ENCODE measurements at places on chromosomes 3 and 15.
A peak's percentile ranks its signal among the peaks of the same experiment; 100 is the strongest.

- peak; percentile 78 for DNase-seq
These were observed 41.7 kb downstream of the SNX4 start for GRCh38 chr3:125478326-125478725.

GRCh38 chr3:134696155-134696554 lies 45.3 kb upstream of the KY start:
- no peak for DNase-seq

GRCh38 chr3:66153481-66154443 lies 67.0 kb upstream of the SLC25A26 start:
- no peak for DNase-seq

- no peak for DNase-seq
These were observed 96.3 kb downstream of the STT3B start for GRCh38 chr3:31629054-31629453.

- peak; percentile 88 for DNase-seq
These were observed 183.6 kb downstream of the PEX5L start for GRCh38 chr3:179853176-179853575.

- no peak for DNase-seq
These were observed 20.5 kb downstream of the GALK2 start for GRCh38 chr15:49190586-49190985.

DNA sequence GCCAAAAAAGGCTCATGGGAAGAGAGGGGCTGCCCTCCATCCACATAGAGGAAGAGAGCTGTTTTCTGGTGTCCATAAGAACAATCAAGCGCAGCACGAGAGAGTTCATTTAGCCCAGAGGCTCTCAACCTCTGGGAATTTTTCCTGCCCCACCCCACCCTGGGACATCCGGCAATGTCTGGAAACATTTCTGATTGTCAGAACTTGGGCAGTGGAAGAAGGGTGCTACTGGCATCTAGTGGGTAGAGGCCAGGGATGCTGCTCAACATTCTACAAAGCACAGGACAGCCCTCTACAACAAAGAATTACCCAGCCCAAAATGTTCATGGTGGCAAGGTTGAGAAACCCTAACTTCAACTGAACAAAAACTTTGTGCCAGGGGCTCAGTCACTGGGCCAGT lies 92.9 kb downstream of the RAB11A start:
- no peak for DNase-seq

DNA sequence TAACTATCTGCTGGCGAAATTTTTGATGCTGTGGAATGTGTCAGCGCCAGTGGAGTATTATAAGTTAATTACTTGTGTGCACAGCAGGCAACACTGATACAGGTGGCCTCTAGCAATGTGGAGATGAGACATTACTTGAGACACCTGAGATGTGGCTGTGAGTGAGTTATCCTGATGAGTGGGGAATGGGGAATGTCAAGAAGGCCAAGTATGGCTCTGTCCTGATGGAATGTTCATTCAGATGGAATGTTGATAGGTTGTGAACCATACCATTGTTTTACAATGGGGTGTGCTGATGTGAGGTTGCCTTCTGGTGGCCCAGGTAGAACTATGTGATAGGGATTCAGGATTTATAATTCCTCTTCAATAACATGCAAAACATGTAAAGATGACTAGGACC lies 404.8 kb downstream of the PTPRG start:
- DNase-seq = no peak

GRCh38 chr15:26260517-26261133 lies 397.5 kb upstream of the ATP10A start:
- no peak for DNase-seq

DNA sequence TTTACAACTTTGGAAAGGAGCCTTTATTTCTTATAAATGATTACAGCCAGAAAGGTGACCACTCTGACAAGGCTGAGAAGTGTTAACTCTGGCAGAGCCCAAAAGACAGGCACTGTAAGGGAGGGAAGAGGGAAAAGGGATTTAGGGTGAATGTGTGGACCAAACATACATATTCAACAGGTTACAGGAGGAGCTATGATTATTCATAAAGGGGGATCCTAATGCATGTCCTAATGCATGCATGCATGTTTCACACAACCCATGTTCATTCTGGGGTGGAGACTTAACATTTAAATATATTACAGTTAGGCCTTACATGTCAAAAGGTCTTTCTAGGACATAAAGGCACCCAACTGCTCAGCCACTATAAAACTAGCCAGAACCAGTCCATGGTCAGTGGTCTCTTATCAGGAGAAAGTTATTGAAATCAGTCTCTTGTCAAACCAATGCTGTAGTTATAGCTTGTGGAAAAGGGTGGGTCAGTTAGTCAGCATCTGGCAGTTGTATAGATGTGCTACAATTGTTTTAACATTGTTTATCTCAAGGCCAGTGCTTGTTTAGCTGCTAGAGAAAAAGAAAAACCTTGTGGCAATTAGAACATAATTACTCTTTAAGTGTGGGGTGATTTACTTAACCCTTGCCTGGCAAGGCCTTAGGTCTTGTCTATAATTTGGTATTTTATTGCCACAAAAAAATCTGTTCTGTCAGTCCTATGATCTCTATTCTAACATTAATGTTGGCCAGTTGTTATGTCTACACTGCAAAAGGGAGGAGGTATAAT lies 77.5 kb downstream of the RAD18 start:
- DNase-seq = no peak

- DNase-seq = no peak
These were observed 1106.0 kb downstream of the OTOL1 start for GRCh38 chr3:162602619-162603018.

DNA sequence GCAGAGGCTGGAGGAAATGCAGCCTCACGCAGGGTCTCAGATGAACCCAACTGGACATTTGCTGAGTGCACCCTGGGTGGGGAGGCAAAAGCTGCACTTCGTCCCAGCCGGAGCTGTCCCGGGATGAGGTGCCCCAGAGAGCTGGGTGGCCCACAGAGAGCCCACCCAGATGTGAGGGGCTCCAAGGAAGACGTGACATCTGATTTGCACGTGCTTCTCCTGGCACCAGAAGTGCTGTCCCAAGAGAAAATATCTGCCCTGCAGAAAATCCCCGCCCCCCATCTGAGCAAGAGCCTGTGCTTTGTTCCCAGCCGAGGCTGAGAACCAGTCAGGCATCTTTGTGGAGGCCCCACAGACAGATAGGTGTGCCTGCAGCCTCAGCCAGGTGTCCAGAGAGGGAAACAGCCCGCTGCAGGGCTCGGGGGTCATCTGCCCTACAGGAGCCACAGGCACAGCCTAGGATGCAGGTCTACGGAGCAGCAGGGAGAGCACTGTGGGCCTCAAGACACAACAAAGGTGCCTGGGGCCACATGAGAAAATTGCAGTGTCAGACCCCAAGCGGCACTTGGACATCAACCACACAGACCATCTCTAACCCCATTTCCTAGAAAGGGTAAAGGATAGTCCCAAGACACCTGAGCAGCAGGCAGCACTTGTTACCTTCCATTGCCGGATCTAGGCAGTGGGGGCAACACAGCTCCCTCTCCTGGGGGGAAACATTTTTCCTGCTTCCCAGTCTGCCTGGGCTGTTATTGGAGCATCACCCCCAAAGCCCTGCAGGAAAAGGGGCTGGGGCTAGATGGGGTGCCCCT lies 5.8 kb downstream of the TMIE start:
- no peak for DNase-seq

GRCh38 chr3:14429237-14429636 lies 26.8 kb downstream of the SLC6A6 start:
- DNase-seq = no peak

DNA sequence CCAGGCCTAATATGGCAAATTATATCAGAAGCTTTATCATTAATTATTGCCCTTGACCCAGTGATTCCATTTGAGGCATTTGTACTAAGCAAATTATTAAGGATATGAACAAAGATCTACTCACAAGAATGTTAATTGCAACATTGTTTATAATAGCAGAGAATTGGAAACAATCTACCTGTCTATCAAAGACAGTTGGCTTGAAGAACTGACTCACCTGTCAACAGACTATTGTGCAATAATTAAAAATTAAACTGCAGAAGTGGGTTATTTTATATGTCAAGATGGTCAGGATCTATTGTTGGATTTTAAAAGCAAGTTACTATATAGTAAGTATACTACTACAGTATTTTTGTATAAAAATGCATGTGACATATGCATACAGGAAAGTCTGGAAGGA lies 6.7 kb upstream of the FETUB start:
- DNase-seq = no peak

GRCh38 chr3:131038326-131038725 lies 11.6 kb downstream of the NEK11 start:
- no peak for DNase-seq

DNA sequence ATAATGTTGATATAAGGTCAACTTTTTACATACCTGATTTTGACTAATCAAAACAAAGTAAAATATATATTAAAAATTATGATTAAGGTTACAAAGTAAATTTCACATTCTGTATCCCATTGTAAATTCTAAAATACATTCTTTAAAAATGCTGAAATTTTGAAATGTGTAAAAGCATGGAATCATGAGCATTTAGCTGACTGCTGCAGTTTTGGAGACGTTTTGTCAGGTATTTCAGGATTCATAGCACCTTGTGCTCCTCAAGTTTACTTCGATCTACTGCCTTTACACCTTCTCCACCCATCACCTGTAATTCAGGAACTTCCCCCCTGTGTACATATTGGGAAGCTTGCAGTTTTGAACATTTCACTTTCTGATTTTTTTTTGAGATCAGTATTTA lies 71.0 kb downstream of the ARHGEF26 start:
- DNase-seq = no peak

DNA sequence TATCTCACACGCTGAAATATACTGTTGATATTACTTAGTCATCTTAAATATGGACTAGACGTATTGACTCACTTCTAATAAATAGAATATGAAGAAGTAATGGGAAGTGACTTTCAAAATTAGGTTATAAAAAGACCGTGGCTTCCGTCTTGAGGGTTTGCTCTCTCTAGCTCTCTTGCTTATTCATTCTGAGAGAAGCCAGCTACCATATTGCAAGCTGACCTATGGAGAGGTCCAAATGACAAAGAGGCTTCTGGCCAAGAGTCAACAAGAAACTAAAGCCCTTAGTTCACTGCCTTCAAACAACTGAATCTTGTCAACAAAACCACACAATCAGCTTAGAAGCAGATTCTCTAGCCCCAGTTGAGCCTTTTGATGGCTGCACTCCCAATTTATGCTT lies 46.1 kb downstream of the SLC9C1 start:
- no peak for DNase-seq

GRCh38 chr3:106611116-106611515 lies 742.3 kb upstream of the CBLB start:
- DNase-seq = no peak

DNA sequence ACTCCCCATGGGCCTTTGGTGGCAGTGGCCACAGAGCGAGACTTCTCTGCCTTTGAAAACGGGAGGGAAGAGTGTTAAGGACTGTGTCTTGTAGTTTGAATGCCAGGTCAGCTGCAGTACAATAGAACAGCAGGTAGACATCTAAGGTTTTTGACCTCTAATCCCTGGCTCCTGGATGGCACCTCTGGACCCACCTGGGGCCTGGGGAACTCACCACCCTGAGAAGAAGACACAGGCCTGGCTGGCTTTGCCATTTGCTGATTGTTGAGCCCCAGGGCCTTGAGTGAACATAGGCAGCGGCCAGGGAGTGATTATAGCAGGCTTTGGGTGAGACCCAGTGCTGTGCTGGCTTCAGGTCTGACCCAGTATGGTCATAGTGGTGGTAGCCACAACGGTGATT lies 66.4 kb downstream of the ZMAT3 start:
- DNase-seq = no peak

GRCh38 chr3:197419696-197420095 lies 121.3 kb upstream of the DLG1 start:
- no peak for DNase-seq

GRCh38 chr3:42387802-42388651 lies 22.4 kb downstream of the LYZL4 start:
- peak; percentile 14 for DNase-seq

DNA sequence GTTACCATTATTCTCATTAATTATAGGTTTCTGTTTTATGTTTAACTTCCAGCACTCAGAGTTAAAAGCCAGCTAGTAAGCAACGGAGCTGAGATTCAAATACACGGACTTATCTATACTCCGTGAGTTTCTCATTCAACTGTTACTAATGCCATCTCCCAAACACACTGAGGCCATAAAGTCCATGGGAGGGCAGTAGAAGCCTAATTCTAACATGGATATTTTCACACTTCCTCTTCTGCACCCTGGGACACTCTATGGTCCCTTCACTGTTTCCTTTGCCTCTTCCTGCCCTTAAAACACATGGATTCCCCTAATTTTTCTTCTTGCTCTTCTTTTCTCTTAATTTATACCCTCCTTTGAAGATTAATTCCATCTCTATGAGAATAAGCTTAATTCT lies 245.0 kb downstream of the KLF13 start:
- no peak for DNase-seq

DNA sequence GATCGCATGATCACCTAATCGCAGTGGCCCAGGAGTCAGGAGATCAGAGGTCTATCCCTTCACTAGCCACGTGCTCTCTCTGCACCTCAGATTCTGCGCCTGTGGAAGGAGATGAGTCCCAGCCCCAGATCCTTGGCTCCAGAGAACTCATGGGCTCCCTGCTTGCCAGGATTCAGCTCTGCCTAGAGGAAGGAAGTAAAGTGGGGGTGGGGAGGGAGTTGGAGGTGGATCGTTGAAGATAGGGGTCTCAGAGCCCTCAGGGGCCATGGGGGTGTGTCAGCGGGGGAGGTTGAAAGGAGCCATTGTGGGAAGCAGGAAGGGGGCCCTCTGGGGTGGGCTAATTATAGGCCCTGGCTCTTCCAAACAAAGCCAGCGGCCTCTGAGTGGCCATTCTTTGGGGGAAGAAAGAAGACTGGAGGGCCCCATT lies 11.3 kb upstream of the STRA6 start:
- DNase-seq = no peak

DNA sequence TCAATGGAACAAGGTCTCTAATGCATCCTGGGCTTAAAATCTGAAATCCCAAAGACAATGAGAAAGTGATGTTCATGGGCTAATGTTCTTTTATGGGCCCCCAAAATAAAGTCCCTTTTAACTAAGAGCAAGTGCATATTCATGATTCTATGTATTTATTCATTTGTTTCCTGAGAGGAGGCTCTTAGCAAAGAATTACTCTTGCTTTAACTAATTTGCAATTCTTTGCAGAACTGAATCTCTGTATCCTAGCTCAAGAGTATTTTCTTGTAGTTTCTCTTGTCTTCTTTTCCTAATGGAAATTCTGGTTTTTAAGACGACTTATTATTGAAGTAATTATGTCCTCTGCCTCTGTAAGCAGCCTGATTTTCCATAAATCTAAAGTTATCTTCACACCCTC lies 202.2 kb upstream of the TP63 start:
- DNase-seq = no peak

DNA sequence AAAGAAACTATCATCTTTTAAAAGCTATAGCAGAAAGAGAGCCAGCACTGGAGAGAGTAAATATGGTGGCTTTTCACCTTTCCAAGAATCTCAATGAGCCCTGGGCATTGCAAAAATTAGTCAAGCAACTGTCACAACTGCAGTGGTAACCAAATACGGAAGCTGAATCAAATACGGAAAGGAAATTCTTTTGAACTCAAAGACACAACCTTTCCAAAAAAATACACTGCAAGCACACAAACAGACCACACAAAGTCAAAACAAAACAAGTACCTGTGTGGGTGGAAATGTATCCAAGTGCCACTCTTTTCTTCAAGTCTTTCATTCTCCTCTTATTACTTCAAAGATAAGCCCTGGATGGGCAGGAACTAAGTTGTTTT lies 17.6 kb downstream of the VGLL4 start:
- DNase-seq = no peak

GRCh38 chr15:82804575-82804949 lies 1.3 kb downstream of the FSD2 start:
- DNase-seq = no peak

Measured in skeletal muscle cell (primary cell).